ENCODE measurements at places on chromosomes 11 and 22. TPM values are rescaled to one million over a fixed set of nuclear protein-coding genes. Genes with fewer than 3 reads are reported as not detected.

- DNase-seq: no peak
Observed at GRCh38 chr22:19120829-19121630, 1.2 kb downstream of the DGCR2 start.

Gene EXPH5
- total RNA-seq: 0.62 TPM

Gene CDC42BPG
- 4.1 TPM for total RNA-seq

GRCh38 chr11:125807909-125808308 is 20.0 kb downstream of the PATE3 start:
- no peak for DNase-seq

Gene PHLDA2
- 8.1 TPM for total RNA-seq

DNA sequence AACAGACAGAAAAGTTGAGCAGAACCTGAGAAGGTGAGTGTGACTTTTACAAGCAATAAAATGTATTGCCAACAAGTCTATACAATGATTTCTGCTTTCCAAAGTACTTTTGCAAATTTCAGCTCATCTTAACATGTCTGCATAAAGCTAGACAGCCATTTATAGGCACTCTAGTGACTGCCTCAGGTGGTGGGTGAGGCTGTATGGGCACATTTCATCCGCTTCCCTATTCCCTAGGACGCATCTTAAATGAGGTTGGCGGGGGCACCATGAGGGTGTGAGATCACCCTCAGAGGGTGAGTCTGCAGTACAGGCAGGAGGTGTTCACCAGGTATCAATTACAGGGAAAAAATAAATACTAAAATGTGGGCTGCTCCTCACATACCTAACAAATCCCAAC is 110.1 kb downstream of the ETS1 start:
- DNase-seq: no peak

Gene SAA4
- total RNA-seq: not detected

- no peak for DNase-seq
Observed at GRCh38 chr11:111663820-111664219, 61.6 kb downstream of the SIK2 start.

GRCh38 chr11:118437208-118438125 is 1.2 kb downstream of the KMT2A start:
- peak; percentile 47 for DNase-seq

Gene LGALS12
- total RNA-seq: 0.67 TPM

Gene SCUBE1
- total RNA-seq: 54.7 TPM

- no peak for DNase-seq
Observed at GRCh38 chr11:48124880-48125279, 91.7 kb upstream of the OR4B1 start.

DNA sequence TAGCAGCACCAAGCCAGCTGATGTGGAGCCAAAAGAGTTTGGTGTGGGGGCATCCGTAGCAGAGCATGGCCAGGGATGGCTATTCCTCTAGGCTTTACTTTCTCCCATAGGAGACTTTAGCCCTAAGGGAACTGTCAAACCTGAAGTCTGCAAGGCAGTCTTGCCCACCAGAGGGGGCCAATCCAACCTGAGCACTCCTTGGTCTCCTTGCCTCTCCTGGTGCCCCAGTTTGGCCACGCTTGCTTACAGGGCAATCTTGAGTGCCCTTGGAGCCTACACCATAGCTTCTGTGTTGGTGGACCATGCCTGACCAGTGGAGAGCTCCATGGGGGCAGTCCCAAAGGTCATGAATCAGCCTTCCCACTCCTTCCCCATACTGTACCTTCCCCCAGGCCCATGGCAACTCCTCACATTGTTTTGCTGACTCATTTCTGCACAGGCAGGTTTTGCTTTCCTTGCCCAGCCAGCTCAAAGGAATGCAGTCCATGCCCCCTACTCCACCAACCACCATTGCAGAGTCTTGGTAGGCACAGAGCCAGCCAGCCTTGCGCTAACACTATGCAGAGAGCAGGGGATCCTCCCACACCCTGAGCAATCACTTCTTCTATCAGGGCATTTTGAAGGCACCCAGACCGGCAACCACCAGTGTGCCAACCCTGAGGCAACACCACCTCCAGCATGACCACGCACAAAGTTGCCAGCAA is 1421.2 kb upstream of the RAG2 start:
- DNase-seq: peak; percentile 7

Gene PATE2
- not detected for total RNA-seq

DNA sequence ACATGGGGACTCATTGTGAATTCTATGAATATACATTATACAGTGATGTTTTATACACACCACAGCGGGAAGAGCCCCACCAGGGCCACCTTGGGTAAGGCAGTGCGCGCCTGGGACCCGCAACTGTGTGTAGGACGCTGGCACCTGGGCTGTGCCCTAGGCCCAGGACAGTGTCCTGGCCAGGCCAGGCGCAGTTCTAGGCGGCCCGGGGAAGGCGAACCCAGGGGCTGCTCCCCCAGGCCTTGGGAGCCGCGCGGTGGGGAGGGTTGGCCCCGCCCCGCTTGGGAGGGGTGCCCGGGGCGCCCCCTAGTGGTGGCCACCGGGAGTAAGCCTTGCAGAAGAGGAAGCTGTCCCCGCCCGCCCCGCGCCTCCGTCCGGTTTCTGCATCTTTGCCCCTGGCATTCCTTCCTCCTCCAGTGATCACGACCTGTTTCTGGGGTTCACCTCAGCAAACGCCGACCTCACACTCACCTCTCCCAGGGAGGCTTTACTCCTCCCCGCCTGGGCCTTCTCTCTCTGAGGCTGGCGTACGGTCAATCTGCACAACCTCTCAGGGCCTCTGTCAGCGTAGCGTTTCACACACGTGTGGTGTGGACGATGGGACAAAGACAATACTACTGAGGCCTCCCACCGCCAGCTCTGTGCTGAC is 9.5 kb upstream of the EHD1 start:
- peak; percentile 86 for DNase-seq

Gene GDPD4
- not detected for total RNA-seq

- no peak for DNase-seq
Observed at GRCh38 chr11:119626197-119626841, 102.7 kb downstream of the NECTIN1 start.

DNA sequence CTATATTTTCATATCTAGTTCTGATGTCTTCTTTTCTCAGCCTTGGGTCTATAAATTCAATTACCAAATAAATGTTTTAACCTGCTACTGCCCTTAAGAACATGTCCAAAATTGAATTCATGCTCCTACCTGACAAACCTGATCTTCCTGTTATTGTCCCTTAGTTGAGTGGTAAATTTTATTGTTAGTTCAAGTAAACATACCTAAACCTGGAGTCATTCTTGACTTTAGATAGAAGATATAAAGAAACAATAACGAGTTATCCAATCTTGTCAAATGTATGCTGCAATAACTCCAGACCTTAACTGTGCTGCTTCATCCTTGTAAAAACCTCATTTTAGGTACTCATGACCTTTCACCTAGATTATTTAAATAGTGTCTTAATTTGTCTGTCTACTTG is 34.6 kb upstream of the SC5D start:
- no peak for DNase-seq
